Placental pericyte (primary cell): ENCODE measurements at places on chromosomes 4 and X. TPM values are rescaled to one million over a fixed set of nuclear protein-coding genes. Genes with fewer than 3 reads are reported as not detected.

The ADH7 gene
- not detected in 2 replicates for total RNA-seq

The NSUN7 gene
- under 0.01 and 0.22 TPM in 2 replicates for total RNA-seq

The ARHGAP36 gene
- not detected in 2 replicates for total RNA-seq

The TRIML2 gene
- under 0.01 and 3.3 TPM in 2 replicates for total RNA-seq

The UCHL1 gene
- total RNA-seq, result 599 and 1,289 TPM in 2 replicates

The DGAT2L6 gene
- not detected in 2 replicates for total RNA-seq

The GABRE gene
- total RNA-seq, result 10.3 and 15.1 TPM in 2 replicates

The PABPC5 gene
- 0.29 TPM in 1 of 2 replicates, not detected in the other for total RNA-seq

The CYLC1 gene
- total RNA-seq, result not detected in 2 replicates

The PNMA5 gene
- total RNA-seq, result not detected in 2 replicates

The TMEM175 gene
- 11.6 and 12.3 TPM in 2 replicates for total RNA-seq

The POU4F2 gene
- not detected in 2 replicates for total RNA-seq

The PRKG2 gene
- total RNA-seq, result 0.72 TPM in 1 of 2 replicates, not detected in the other

The PJA1 gene
- 22.6 and 32.0 TPM in 2 replicates for total RNA-seq

The TMEM33 gene
- 79.7 and 89.0 TPM in 2 replicates for total RNA-seq

The CXCL9 gene
- under 0.01 TPM in 1 of 2 replicates, not detected in the other for total RNA-seq

The TMEM271 gene
- not detected in 2 replicates for total RNA-seq

The FGD1 gene
- 8.3 and 15.7 TPM in 2 replicates for total RNA-seq

The CLDN22 gene
- not detected in 2 replicates for total RNA-seq

The RHOXF2 gene
- total RNA-seq, result not detected in 2 replicates

The RTL3 gene
- total RNA-seq, result 0.43 TPM in 1 of 2 replicates, not detected in the other
